ENCODE measurements at places on chromosomes 5 and 9.

DNA sequence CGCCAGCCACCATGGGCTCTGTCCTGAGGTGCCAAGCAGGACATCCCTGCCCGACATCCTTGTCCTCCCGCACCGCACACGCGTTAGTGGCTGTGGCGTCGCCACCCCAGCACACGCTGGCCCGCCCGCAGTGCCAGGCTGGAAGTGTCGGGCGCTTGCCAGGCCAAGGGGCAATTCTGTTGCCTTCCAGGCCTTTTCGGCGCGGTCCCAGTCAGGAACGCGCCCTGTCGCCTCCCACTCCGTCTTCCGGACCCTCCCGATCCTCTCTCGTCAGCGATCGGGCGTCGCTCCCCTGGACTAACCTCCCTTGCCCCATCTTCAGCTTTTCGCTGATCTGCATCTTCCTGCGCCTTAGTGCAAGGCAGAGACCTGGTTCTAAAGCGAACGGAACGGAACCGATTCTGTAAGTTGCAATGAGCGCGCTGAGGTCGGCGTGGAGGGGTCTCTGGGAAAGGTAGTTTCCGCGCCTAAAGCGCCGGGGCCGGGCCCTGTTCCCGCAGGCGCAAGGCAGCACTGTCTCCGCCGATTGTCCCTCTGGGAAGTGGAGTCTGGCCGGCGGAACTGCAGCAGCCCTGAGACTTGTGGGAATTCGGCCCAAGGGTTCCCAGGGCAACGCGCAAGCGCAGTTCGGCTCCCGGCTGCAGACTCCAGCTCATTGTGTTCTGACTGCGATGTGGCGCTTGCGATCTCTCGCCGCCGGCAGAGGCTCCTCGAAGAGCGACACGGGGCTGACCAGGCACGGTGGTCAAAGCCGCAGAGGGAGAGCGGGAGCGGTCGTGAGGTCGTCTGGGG, at the start of gene ZNF454:
Gene ZNF454 (plus strand): TSS at position 630 of the 792 bp plus-strand sequence. CDS start 1,594 bp downstream, outside the sequence.
- DNase-seq, result no peak

DNA sequence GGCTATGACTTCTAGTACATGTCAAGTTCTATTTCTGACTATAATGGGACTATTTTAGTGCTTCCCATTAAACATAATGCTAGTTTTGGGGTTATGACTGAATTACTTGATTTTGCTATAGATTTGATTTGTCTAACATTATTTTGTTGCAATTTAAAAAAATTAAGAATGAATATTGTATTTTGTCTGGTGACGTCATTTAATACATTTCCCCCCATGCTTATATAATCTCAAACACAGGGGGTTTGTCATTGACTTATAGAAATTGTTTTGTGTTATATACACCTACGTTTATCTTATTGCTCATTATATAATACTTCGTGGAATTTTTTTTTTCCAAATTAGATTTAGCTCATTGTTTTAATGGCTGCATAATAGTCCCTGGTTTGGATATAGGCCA, 270.3 kb upstream of the VLDLR start:
- DNase-seq, result no peak

GRCh38 chr5:178119915-178120606, 6.7 kb downstream of the N4BP3 start:
- DNase-seq, result no peak

GRCh38 chr9:127828262-127829031, 25.8 kb downstream of the FPGS start:
- DNase-seq, result no peak

DNA sequence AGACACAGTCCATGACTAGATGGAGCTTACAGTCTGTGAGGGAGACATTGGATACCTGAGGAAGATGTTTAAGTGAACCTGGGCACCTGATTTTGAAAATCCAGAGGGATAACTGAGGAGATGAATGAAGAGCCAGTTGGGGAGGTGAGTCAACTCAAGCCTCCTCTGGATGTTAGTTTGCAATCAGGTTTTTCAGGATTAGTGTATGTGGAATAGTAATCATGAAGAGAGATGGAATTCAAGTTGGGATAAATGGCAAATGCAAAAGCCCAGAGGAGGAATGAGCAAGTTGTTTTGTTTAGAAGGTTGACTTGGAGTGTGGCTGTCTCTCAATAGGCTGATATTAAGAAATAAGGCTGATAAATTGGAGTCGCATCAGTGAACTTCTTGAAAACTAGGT, 28.9 kb downstream of the PRDM6 start:
- no peak for DNase-seq

- no peak for DNase-seq
Measured at GRCh38 chr9:3464033-3464638, 61.7 kb downstream of the RFX3 start.

DNA sequence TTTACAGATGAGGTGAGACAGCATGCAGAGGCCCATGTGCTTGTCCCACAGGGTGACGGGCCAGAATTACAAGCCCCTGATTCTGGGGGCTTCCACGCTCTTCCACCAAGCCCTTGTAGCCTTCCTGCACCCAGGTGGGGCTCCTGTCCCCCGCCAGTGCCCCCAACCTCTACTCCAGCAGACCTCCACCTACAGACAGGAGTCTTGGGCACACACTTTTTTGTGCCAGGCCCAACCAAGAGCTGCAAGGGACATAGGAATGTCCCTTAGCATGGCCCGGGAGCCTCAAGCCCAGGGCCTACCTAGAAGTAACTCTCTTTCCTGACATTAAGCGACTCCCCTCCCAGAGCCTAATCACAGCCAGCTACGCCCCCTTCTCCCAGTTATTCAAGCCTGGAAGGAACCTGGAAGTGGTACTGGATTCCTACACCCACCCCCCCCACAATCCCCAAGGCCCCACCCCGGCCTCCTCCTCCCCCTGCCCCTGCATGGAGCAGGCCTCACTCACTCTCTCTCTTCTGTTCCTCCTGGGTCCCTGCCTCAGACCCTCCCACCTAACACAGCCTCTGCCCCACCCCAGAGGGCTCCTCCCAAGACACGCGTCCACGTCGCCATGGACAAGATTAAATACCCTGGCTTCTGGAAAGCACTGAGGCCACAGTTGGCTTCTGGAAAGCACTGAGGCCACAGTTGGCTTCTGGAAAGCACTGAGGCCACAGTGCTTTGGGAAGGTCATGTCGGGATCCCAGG, 30.5 kb downstream of the ADAMTS2 start:
- DNase-seq, result no peak

DNA sequence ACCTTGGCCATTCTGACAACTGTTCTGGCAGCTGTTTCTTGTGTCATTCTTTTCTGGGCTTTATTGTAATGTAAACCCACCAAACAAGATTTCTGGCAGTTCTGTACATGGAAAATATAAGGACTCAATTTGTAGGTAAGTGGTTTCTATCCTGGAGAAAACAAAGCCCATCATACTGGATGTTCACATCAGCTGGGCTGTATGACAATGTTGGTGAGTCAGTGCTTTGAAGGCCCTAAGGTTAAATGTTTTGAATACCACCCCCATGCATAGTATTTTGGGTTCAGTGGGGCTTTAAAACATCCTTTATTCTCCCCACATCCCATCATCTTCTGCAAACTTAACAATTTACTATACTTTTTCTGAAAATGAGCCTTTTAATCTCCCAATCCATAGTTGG, 52.5 kb downstream of the SH3GL2 start:
- no peak for DNase-seq

DNA sequence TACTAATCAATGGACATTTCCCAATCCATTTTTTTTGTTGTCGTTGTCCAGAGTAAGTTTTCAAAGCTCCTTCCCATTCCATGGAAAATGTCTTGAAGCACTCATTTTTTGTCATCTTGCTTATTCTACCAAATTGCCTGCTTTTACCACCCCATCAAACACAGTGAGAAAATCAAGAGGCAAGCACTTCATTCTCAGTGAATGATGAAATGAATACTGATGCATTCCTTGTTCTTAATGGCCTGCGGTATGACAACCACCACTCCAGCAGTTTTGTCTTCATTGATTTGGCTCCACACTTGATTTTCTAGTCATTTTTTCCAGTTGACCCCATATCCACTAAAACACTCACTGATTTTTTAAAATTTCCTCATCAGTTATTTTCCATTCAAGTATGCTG, 193.5 kb upstream of the ANKH start:
- DNase-seq, result no peak

DNA sequence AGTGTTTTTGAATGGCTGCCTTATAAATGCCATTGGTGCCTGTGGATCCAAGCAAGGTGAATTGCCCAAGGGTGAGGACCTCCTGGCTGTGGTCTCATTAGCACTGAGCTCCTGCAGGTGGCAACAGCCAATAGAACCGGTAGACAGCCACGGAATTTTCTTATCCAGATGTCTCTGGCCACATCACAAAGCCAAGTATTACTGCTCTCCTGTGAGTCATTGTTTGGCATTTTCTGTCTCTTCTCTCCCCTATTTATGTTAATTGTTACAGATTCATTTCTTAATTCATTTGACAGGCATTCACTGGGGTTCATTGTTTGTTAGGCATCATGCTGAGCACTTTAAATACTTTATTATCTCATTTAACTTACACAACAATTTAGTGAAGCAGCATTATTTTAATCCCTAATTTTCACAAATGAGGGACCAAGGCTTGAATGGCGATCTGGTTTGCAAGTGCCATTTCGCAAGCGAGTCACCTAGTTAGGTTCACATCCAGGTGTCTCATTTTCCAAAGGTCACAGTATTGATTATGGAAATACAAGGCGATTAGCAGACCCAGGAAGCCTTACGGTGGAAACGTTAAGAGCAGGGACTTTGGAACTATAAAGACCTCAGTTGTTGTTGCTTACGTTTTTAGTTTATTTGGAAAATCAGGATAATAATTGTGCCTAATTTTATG, 58.2 kb upstream of the DPYSL3 start:
- DNase-seq, result no peak

GRCh38 chr9:135877791-135878527, 29.4 kb downstream of the CAMSAP1 start:
- DNase-seq, result no peak

DNA sequence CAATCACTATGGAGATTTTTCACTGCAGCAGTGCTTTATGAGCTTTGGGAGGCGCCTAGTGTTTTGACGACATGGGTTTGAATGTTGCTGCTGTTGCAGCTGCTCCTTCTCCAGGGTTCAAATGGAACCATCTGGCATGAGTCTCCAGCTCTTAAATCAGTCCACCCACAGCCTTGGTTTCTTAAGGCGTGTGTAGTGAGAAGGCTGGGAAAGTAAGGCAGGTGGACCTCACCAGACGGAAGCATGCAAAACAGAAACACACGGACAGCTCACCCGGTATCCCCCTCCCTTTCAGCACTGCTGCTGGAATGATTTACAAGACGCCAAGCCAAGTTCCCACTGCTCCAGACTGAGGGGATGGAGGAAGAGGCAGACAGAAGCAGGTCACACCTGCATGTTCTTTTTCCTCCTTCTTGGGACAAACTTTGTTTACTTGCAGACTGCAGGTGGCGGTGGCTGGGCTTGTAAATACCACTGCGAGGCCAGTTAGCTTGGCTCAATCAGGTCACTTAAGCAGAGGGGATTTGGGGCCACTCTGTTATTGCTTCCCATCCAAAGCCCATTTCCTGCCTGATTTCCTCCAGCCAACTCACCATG, 47.4 kb downstream of the ADAM19 start:
- DNase-seq, result no peak

All from SW 1271 (cell line).